ENCODE measurements at places on chromosomes 16 and 17. TPM values are rescaled to one million over a fixed set of nuclear protein-coding genes. Genes with fewer than 3 reads are reported as not detected.

DNA sequence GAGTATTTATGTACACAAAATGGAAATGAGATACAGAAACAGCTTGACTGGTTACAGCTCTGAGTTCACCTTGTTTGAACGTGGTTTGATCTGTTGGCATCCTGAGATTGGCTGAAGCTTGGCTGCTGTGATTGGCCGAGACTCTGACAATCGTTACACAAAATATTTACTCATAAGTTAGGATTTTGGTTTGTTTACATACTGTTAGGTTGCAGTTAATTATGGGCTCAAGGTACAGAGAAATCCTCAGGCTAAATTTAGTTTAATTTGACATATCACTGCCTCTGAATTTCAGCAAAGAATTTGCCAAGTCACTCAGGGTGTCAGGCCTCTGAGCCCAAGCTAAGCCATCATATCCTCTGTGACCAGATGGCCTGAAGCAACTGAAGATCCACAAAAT, 227.3 kb downstream of the COPRS start:
- DNase-seq = no peak

- no peak for DNase-seq
Observed at GRCh38 chr17:82893779-82894178, 54.0 kb upstream of the ZNF750 start.

DNA sequence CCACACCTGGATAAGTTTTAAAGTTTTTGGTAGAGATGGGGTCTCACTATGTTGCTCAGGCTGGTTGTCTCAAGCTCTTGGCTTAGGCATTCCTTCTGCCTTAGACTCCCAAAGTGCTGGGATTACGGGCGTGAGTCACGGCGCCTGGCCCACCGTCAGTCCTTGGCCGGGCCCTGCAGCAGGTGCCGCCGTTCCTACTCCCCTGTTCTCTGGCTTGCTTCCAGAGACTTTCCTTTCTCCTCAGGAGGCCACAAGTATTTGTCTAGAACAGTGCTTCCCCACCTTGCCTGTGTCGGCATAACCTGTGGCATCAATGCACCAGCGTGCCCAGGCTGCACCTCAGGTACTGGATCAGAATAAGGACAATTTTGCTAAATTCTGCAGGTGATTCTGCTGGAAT, 3.0 kb upstream of the MGAT5B start:
- DNase-seq = no peak

DNA sequence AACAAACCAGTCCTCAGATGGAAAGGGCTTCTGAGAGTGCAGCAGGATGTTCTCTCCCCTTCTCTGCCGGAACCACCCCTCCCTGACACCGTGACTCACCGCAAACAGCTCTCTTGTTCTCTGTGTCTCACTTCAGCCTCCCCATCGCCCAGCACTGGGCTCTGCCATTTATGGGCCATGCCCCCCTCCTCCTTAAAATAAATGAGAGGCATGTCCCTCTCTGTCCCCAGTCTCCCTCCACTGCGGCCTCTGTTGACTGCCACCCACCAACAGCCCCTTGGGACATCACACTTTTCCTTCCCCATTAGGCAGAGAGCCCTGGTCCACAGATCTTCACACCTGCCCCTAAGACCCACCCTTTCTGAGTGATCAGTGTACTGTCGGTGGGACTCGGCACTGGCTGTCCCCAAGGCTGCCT, 6.3 kb downstream of the CCDC102A start:
- DNase-seq = peak; percentile 44

GRCh38 chr17:661509-661908, 53.1 kb downstream of the VPS53 start:
- no peak for DNase-seq

DNA sequence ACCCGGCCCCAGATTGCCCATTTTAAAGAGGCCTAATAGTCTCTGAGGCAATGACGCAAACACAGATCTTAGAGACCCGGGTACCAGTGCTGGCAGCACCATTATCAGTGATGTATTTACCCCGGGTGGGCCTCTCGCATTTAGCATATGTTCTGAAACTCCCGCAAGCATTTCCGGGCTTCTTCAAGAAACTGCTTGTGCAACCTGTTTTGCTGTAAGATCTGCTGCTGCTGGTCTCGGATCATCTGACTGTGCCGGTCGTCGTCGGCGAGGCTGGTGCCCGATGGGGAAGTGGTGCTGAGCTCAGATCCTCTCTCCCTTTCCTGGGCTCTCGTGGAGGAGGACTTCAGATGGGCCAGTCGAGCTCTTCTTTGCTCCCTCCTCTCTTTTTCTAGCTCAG, 12.5 kb downstream of the CEP295NL start:
- peak; percentile 54 for DNase-seq

DNA sequence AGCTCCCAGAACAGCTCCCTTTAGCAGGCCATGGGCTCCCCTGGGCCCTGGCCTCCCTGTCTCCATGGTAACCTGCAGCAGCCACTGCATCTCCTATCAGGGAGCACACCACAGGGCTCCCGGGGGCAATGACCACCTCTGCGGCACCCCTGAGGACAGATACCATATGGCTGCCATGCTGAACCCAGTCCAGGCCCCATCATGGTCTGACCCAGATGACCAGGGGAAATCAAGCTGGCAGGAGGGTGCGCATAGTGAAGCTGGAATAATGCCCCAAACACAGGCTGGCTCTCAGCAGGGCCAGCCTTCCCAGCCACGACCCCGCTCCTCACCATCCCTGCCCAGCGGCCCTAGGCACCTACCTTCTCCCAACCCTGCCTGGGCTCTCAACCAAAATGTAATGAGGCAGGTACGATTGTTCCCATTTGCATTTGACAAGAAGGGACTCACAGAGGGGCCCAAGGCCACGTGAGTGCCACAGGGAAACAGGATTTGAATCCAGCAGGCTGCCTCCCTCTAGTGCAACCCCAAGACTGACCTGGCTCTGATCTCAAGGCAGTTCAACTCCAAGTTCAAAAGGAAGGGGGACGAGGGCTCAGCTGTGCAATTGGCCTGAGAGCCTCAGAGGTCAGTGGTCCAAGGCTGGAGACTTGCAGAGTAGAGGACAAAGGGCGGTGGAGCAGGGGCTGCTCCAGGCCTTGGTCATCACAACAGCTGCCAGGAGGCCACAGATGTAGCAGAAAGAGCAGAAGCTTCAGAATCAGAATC, 2.4 kb downstream of the RUNDC3A start:
- no peak for DNase-seq

DNA sequence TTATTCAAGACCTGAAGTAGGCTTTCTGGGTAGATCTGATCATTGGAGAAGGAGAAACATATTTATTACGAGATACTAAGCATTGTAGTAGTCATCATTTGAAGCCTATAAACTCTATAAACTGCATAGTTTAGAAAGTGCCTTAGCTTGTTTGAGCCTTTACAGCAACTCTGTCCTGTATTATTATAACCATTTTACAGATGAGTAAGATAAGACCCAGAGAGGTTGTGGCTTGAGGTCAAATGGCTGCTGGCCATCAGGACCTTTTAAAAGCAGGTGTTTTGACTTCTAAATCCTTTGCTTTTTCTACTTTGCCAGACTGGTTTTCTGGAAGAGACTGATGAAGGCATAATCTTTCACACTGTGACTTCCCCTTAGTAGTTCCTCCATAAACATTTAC, 7.1 kb downstream of the USP10 start:
- no peak for DNase-seq

DNA sequence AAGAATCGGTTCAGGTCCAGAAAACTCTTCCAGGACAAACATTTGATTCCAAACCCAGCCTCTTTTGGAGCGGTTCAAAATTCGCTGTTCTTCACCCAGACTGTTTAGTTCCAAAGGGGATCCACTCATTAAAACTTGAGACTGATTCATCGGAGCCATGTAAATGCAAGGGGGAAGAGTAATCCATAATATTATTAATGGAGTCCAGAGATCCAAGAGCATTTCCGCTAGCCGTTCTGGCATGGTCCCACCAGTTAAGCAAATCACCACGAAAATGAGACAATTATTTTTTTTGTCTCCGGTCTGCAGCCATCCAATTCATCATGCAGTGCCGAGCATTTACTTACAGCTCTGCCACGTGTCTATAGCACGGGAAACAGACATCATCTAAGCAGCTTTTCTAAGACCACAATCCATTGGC, 15.1 kb downstream of the CDH8 start:
- no peak for DNase-seq

DNA sequence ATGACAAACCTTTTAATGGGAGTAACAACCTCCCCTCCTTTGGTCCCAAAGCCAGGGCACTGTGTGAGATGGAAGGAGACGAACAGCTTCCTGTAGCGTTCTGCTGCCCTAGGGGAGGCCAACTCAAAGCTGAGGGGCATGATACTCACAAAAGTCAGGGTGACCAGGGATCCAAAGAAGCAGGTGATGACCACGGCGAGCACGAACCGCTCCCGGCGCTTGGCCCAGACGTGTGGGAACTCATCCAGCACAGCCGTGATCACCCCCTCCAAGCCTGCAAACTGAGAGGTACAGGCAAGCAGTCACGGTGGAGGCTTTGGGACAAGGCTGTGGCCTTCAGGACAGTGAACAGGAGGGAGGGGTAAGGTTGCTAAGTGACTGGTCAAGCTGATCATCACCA, 25.1 kb downstream of the SLC6A4 start:
- DNase-seq = no peak

GRCh38 chr16:11099672-11100205, 155.4 kb downstream of the CLEC16A start:
- no peak for DNase-seq

DNA sequence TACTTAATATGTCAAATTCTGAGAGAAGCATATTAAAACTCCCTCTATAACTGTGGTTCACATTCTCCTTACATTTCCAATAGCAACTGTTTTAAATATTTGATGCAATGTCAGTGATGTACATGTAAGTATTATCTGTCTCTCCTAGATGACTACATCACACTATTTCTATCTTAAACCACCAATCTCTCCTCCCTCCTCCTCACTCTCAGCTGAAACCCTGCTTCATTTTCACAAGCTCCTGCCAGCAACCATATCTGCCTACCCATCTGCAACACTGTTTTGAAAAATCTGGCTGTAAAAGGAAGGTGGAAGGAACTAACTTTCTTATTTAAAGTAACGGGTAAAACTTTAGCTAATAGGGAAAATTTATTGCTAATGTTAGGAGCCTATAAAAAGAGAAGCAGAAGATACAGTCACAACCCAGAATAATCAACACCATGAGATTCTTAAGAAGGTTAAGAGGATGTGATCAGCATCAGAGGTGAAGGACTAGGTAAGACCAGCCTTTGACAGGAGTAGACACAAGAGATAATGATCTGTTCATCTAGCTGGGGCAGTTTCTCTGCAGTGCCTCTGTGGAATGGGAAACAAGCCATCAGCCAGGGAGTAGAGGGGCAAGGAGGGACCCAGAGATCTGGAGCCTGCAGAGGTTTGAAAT, 31.0 kb downstream of the MYH10 start:
- DNase-seq = no peak

DNA sequence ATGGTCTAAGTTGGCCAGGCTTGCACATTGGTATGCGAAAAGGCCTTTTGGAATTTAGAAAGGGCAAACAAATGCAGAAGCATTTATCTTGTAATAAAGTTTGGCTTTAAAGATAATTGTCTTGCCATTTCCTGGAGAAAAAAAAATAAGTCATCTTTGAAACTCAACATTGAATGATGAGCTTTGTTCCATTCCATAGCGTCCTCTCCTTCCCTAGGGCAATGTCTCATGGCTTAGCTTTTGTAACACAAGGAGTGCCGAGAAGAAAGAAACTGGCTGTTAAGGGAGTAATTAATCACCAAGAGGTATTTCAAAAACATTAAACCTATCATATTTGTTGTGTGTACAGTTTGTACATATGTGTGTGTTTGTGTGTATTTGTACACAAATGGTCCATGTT, 372.3 kb downstream of the NPIPA8 start:
- no peak for DNase-seq

DNA sequence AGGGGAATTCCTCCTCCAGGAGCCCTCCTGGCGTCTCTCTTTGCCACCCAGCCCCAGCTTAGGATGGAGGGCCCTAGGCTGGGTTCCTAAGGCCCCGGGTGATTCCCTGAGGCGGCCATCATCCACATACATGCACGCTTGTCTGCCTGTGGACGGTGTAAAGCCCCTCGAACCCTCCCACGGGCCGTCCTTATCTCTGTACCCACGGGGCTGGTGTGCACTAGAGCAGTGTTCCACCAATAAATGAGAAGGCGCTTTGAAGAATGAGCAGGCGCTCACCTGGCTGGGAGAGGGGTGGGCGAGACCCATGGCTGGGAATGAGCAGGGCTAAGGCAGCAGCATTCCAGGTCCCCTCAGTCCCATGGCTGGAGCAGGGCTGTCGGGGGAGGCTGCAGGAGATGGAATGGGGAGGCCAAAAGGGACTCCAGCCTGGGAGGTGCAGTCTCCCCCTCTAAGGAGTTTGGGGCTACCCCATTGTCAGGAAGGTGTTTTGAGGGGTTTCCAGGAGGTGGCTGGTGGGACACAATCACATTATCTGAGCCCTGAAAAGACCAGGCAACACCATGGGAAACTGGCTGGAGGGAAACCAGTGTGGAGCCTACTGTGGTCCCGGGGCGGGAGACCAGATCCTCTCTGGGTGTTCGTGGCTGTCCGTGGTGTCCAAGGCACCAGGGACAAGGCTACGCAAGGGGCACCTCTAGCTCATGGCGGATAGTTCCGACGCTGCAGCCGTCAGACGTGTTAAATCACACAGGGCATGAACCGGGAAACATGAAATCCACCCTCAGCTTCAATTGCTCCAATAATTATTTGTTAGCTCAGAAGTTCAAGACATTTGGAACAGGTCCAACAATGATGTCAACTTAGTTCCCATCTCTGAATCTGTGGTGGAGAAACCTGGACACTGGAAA, 87.5 kb upstream of the DNAH17 start:
- DNase-seq = no peak

- DNase-seq = no peak
Observed at GRCh38 chr16:23196539-23196938, 14.0 kb downstream of the SCNN1G start.

GRCh38 chr17:27296428-27296979, 2.6 kb downstream of the WSB1 start:
- no peak for DNase-seq

DNA sequence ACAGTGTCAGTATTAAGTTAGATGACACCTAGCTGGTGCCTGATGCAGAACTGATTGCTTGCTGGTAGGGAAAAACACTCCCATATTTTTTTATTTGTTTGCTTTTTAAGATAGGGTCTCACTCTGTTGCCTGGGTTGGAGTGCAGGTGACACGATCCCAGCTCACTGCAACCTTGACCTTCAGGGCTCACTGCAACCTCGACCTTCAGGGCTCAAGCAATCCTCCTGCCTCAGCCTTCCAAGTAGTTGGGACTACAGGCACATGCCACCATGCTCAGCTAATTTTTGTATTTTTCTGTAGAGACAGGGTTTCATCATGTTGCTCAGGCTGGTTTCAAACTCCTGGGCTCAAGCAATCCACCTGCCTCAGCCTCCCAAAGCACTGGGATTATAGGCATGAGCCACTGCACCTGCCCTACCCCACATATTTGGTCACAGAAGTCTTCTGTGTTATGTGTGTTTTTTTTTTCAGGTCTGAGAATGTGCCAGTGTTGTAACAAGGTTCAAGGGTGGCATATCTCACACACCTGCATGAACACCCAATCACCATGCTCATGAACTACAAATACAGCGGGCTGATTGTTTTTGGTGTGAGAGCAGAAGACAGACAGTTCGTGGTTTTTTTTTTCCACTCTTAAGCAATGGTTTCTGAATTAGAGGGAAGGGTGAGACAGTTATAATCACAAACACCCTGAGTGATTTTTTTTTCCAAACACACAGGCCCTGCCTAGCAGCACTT, 22.8 kb downstream of the SPAG9 start:
- DNase-seq = no peak

GRCh38 chr16:17171250-17172143, 299.3 kb downstream of the XYLT1 start:
- DNase-seq = no peak

- no peak for DNase-seq
Observed at GRCh38 chr17:65066901-65067300, 10.4 kb upstream of the GNA13 start.

KRT40 gene
- total RNA-seq = not detected

HBA1 gene
- total RNA-seq = 36.8 TPM

CIBAR2 gene
- not detected for total RNA-seq

EMC6 gene
- 135 TPM for total RNA-seq

HSD17B1 gene
- total RNA-seq = 0.54 TPM

Measured in psoas muscle (tissue), 8 donors.